ENCODE measurements at places on chromosomes 2 and 18.
A peak's percentile ranks its signal among the peaks of the same experiment; 100 is the strongest.

DNA sequence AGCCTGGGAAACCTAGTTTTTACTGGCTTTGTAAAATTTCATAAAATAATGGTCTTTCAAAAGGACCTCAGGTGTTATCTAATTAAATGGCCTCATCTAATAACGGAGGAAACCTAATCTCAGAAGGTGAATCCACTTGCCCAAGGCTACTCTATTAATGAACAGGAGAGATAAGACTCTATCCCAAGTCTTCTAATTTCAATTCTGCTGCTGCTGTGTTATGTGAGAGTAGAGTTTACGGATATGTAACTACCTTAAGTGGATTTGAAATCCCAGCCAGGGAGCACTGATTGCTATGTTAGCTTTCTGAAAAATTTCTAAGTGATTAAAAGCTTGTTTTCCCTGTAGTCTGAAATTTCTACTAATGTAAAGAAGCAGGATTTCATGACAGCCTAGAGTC is 17.2 kb upstream of the ADCY3 start:
- no peak for DNase-seq

GRCh38 chr2:101232770-101233169 is 19.9 kb upstream of the CNOT11 start:
- no peak for DNase-seq

DNA sequence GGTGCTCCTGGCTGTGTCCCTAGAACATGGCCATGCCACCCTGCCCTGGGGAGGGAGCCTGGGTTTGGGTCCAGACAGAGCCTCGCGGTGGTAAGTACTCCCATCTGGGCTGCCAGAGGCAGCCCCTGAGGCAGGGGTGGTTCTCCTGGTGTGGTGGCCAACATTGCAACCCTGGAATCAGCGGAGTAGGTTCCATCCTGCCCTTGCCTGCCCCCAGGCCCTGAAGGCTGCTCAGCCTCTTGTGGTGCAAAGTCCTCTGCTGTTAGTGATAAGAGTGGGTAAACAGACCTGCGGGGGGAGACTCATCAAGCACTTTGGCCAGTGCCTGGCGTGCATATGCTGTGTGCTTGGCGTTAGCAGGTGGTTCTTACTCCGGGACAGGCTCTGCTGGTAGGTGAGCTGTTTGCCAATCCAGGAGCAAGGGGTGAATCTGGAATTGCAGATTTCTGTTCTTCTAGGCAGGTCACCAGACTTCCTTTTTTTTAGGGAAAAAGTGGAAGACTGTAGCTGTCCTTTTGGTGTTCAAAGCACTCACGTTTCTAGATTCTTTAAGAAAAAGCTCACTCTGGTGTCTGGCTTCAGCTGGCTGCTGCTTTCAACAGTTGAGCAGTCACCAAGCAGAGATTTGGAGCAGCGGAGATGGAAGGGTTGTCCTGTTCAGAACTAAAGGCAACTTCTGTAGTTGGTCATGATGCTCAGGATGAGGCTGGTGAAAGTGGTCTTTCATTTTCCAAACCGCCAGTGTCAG is 3.2 kb downstream of the CNNM3 start:
- no peak for DNase-seq

GRCh38 chr18:48540251-48541025 is 1.6 kb downstream of the CTIF start:
- DNase-seq, result peak; percentile 16

- no peak for DNase-seq
Observed at GRCh38 chr18:24831871-24832665, 371.6 kb downstream of the HRH4 start.

DNA sequence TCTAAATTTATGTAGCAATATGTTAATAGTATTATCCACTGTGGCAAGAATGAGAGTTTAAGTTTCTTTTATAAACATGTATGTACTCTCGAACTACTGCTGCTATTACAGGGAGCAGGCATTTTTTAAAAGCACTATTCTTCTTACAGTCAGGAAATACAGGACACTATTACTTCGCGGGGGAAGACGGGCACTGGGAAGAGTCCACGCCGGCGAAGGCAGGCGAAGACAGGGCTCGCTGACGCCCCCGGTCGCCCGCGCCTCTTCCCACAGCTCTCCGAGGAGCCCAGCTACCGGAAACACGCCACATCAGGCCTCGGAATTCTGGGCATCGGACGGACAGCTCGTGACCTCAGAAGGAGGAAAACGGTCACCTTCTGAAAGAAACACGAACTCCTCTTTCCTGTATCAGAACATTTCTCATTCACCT is 90.2 kb downstream of the FAM161A start:
- DNase-seq, result no peak

DNA sequence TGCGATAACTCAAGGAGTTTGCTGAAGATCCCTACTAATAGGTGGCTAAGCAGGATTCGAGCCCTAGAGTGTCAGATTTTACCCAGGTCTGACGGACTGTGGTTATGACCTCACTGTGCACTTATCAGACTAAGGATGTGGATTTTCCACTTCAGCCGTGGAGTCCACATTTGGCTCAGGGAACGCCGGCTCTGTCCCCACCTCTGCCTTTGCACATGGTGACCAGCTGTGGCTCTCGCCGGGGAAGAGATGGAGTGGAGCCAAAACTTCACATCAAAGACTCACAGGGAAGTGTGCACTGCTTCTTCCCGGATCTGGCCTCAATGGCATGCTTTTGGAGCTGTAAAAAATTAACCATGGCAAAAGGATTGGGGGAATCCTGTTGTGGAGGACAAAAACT is 249.3 kb upstream of the APCDD1 start:
- DNase-seq, result no peak

- no peak for DNase-seq
Observed at GRCh38 chr2:237698358-237698694, 70.9 kb downstream of the LRRFIP1 start.

DNA sequence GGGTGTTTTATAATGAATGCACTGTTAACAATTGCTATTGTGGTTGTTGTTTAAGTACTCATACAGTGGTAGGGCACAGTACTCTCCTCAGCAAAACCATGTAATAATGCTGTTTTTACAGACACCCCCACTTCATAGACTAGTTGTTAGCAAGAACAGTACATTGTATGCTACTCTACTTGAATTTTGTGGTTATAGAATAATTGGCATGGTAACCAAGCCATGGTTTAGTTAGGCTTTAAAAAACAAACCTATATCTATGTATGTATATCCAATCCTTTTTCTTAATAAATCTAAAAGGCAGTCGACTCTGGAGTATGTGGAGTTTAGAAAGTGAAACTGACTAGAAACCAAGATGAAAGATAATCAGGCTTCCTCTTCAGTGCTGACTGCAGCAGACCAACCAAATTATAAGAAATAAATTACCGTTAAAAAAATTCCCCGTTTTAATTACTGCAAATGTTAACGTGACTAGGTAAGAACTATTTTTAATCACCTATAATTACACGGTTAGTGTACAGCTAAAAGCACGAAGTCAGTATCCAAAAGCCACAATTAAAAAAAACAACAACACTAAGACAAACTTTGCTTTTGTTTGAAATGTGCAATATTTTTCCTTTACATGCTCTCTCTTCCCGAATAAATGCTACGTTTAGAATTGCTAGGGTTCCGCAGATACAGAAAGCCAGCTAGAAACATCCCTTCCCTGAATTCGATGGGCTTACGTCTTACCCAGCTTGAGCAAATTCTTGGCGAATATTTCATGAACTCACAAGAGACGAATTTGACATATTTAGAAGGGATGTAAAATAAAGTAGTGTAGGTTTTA is 113.3 kb upstream of the SERTAD2 start:
- no peak for DNase-seq

- DNase-seq, result no peak
Observed at GRCh38 chr2:207423886-207424285, 105.9 kb upstream of the CREB1 start.

GRCh38 chr2:168454737-168455644 is 1.1 kb upstream of the CERS6 start:
- DNase-seq, result no peak

DNA sequence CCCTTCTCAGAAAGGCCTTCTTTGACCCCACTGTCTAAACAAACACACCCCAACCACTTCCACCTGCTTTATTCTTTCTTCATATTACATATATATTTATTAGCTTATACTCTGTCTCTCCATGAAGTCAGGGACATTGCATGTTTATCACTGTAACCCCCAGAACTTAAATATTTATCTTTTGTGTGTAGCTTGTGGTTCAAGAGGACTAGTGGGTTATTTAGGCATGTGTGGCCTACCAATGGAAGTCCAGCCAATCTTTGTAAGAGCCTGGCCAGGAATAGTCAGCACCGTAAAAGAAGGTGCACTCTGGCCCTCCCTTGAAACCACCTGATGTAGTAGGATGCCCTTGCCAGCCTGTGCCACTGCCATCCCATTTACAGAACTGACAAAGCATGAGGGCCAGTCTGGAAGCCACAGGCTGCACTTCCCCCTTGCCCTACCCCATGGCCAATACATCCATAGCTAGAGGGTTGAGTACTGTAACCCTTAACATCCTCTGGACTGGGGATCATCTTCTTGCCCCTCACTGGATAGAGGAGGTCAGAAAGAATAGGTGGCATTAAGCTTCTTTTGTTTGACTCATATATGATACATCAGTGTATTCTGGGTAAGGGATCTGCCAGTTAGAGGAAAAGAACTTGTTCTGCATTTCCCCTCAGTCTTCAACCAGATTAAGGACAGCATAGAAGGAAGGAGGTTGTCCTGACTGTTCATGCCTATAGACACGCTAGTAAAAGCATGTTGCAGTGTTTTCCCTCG is 4.9 kb downstream of the NEMP2 start:
- DNase-seq, result no peak

GRCh38 chr18:28125051-28125450 is 51.9 kb downstream of the CDH2 start:
- no peak for DNase-seq

DNA sequence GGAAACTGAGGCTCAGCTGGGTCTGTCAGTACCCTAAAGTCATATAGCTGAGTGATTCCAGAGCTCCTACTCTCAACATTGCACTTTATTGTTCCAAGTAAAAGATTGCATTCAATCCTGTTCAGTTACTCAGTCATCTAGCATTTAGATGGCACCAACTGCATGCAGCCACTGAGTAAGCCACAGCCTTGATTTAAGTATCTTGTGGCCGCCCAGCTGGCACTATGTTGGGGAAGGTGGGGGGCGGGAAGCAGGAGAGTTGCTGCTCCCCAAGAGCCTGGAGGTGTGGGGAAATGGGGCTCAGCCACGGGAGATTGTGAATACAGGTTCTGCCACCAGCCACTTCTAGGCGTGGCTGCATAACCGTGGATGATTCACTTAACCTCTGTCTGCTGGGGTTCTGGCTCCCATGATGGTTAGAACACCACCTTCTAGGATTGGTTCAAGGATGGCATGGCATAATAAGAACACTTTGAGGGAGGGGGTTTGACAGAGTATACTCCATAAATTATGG is 17.1 kb downstream of the ZFP36L2 start:
- no peak for DNase-seq

- no peak for DNase-seq
Observed at GRCh38 chr2:15889442-15890123, 50.8 kb upstream of the MYCN start.

DNA sequence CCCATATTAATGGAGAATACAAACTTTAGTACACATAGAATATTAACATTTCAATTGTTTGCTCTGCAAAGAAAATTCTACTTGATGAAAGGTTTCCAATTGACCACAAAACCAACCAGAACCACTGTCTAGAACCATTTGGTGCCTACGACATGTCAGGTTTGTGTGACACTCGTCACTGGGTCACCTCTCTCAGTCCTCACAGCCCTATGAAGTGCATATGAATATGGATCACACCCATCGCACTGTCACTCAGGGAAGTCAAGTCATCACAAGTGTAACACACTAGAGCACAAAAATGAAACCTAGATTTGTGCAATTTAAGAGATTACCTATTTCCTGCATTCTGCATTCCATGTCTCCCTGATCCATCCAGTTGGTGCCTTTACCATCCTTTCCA is 43.7 kb downstream of the PTPN2 start:
- DNase-seq, result no peak

- DNase-seq, result no peak
Observed at GRCh38 chr18:37166491-37166890, 337.6 kb downstream of the KIAA1328 start.

GRCh38 chr2:192124571-192124970 is 70.2 kb downstream of the TMEFF2 start:
- no peak for DNase-seq

DNA sequence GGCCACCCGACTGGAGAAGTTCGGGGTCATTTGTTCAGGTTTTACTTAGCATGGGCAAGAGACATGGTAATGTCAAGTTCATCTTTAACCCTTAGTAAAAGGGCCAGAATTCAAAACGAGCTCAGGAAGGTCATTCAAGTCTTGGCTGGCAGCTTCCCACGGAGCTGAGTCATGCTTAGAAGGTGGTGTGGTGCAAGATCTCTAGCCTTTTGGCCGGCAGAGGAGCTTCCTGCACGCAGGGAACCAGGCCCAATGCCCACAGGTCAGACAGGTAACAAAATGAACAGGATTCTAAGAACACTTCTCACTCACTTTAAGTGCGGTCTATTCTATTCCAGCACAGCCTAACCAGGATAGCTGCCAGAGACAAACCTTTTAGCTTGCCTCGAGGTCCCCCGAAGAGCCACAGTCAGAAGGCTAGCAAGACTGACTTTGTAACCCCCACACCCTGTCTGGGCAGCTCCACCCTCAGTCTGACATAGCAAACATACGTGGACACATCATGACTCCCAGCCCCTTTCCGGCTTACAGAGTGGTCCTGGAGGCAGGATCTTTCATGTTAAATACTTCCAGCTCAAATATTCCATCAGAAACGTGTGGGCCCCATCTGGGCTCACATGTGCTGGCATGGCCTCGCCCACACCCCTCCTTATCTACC is 292.7 kb downstream of the BCL11A start:
- DNase-seq, result no peak

Measured in activated T-helper 1 cell treated with Interleukin-2 at 50 U/mL for 16 hours (primary cell).